ENCODE measurements at places on chromosomes 12 and 14. TPM values are rescaled to one million over a fixed set of nuclear protein-coding genes. Genes with fewer than 3 reads are reported as not detected.

CLECL1 gene
- not detected for total RNA-seq

RPAP3 gene
- total RNA-seq = 7.7 TPM

PIWIL1 gene
- total RNA-seq = not detected

GRCh38 chr12:104212516-104212915 is 3.1 kb upstream of the TXNRD1 start:
- DNase-seq = no peak

GRCh38 chr14:59317798-59318505 is 129.5 kb downstream of the DAAM1 start:
- no peak for DNase-seq

DNA sequence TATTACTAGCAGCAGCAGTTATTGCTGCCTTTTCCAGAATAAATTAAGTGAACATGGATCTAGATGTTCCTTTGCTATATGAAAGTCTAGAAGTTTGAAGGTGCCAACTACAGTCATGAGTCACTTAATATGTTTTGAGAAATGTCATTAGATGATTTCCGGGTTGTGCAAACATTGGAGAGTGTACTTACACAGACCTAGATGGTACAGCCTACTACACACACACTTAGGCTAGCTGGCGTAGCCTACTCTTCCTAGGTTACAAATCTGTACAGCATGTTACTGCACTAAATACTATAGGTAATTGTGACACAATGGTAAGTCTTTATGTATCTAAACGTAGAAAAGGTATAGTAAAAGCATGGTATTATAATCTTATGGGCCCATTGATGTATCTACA is 368.1 kb downstream of the PDZRN4 start:
- DNase-seq = no peak

DNA sequence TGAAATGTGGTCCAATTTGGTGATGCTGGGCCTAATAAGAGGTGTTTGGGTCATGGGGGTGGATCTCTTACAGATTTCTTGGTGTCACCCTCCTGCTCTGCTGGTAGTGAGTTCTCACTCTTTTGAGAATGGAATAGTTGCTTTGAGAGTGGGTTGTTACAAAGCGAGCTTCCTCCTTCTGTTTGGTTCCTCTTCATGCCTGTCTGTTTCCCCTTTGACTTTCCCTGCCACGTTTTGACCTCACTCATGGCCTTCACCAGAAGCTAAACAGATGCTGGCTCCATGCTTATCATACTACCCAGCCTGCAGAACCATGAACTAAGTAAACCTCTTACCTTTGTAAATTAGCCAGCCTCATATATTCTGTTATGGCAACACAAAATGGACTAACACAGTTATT is 57.7 kb upstream of the LDHB start:
- DNase-seq = no peak
